ENCODE measurements at places on chromosomes 3 and 15.
A peak's percentile ranks its signal among the peaks of the same experiment; 100 is the strongest.

- peak; percentile 62 for DNase-seq
Observed at GRCh38 chr15:89003865-89004725, 84.2 kb upstream of the ABHD2 start.

DNA sequence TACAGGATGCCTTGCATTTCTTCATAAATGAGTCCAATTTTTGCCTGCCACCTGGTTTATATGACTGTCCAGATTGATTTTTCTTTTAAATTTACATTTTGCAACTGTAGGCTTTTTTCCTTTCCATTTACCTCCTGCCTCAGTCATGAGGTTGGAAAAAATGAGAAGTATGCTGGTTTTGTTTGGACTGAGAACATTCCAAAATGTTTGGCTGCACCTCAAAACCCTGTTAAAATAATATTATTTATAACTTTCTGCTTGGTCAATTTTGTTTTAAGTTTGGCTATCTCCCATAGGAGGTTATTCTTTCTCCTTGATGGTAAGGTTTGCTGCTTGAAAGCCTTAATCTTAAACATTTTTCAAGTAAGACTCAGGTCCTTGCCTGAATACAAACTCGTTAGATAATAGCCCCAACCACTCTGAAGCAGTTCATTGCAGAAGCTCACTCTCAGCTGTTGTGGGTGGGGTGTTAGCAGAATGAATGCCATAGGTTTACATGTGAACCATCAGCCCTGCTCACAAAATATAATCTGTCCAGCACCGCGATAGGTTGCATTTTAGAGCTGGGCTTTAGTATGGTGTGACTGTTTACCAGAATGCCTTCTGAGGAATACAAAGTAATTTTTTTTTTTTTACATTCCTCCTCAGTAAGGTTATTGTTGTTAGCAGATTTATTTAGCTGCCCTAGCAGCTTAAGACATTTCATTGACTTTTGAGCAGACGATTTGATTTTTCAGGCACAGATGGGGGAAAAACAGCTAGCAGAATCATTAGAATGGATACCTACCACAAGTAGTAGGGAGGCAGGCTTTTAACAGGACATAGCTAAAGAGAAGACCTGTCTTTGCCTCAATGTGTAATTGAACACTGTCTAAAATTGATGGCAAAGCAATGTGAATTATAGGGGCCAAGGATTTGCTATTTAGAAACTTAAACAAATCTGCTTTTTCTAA, 630.8 kb upstream of the KCNMB2 start:
- no peak for DNase-seq

- no peak for DNase-seq
Observed at GRCh38 chr15:60721257-60721626, 242.3 kb upstream of the ICE2 start.

GRCh38 chr15:66249605-66250174, 3.9 kb downstream of the MEGF11 start:
- no peak for DNase-seq

GRCh38 chr15:28984421-28985315, 98.9 kb downstream of the APBA2 start:
- no peak for DNase-seq

GRCh38 chr15:23687143-23687470, at the start of gene NDN:
Gene NDN, minus strand, starts transcription at chr15:23687305. Its CDS starts 88 bp downstream, at chr15:23687217.
- peak; percentile 39 for DNase-seq
